ENCODE measurements at places on chromosomes 1 and 21.

GRCh38 chr1:150841626-150842025 lies 33.6 kb upstream of the CTSK start:
- DNase-seq = no peak

DNA sequence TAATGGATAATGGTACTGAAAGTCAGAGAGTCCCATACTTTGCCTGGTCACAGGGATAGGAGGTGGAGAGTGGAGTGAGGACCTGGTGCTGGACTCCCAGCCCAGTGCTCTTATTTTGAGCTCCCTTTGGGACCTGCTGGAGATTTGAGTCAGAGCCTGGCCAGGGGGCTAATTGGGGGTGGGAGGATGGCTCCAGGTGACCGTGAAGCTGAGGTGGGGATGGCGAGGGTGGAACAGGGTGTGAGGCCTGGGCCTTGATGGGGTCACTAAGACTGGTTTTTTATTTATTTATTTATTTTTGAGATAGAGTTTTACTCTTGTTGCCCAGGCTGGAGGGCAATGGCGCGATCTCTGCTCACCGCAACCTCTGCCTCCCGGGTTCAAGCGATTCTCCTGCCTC lies 17.8 kb downstream of the AMPD2 start:
- no peak for DNase-seq

- no peak for DNase-seq
Observed at GRCh38 chr1:151370211-151370911, 2.1 kb downstream of the SELENBP1 start.

DNA sequence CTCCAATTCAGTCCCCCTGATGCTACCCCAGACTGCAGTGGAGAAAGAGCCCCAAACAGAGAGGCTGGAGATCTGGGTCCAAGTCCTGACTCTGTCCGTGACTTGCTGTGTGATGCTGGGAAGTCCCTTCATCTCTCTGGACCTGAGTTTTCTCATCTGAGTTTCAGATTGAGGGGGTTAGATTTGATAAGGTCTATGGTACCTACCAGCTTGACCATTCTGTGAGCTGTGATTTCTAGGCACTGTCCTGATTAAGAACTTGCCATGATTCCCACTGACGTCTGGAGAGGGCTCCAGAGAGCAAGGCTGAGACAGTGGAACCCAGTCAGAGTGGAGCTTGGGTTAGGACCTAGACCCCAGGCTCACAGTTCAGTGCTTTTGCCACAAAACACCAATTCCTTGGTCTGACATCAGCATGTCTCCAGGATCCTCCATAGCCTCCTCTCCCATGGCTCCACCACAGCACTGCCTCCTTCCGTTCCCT lies 43.8 kb upstream of the DMBX1 start:
- no peak for DNase-seq

GRCh38 chr1:76238094-76238628 lies 163.6 kb downstream of the ST6GALNAC3 start:
- DNase-seq = peak; percentile 12

GRCh38 chr1:147541672-147542568 lies 619 bp downstream of the BCL9 start:
- DNase-seq = peak; percentile 3

DNA sequence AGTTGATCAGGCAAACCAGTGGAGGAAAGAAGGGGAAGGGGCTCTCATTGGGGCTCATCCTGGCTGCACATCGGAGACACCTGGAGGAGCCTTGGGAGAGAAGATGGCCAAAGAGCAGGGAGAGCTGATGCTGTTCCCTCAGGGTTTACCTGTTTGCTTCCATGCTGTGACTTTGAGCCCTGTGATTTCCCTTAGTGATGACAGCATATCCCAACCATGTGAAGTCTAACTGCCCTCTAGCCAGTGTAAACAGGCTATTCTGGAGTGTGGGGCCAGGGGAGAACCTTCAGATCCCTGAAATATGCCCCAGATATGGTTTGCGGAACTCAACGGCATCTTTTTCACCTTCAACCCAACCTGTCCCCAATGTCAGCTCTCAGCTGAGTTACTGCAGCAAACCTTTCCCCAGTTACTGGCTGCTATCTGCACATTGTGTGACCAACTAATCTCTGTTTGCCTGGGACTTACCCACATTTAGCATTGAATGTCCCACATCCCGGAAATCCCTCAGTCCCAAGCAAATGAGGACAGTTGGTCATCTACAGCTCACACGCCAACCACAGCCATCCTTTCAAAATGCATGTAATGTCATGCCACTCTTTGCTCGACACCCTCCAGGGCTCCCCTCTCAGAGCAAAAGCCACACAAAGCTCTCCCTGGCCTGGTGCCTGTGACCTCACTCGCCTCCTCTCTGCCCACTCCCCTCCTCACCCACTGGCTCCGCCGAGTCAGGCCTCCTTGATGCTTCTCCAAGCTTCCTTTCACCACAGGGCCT lies 242.3 kb downstream of the KCNJ6 start:
- no peak for DNase-seq

DNA sequence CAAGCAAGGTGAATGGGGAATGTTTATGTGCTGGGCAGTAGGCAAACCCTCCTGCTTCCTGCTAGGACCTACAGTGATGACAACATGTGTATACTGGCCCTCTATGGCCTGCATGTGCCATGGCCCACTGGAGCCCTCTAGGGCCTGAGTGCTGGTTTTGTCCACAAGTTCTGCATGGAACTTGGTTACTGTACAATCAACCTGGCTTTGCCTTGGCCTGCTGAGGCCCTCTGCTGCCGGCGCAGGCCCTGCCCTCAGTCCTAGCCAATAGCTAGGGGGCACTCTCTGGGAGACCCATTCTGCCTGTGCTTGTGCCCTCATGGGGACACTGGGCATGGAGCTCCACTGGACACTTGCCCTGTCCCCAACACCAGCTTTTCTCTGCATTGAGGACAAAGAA lies 138.6 kb upstream of the NGF start:
- no peak for DNase-seq

GRCh38 chr21:25925936-25926335 lies 191.2 kb downstream of the GABPA start:
- no peak for DNase-seq

DNA sequence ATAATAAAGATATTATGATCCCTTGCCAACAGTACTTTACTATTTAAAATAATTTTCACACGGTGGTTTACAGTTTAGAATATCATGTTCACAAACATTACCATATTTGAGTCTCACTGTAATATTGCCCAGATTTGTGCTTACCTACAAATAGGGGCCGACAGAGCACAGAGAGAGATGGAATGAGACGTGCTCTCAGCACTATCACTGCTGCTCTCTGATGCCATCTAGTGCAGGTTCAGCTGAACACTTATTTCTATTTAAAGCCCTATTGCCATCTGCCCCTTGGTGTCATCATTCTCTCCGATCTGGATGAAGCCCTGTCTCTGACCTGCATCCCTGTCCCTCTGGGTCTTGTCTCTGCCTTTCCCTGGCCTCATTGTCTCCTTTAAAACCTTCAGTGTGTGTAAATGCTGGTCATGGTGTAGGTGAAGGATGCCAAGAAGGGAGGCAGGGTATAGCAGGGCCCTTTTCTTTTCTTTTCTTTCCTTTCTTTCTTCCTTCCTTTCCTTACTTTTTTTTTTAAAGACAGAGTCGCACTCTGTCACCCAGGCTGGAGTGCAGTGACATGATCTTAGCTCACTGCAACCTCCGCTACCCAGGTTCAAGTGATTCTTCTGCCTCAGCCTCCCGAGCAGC lies 6.9 kb upstream of the GPATCH4 start:
- peak; percentile 54 for DNase-seq

DNA sequence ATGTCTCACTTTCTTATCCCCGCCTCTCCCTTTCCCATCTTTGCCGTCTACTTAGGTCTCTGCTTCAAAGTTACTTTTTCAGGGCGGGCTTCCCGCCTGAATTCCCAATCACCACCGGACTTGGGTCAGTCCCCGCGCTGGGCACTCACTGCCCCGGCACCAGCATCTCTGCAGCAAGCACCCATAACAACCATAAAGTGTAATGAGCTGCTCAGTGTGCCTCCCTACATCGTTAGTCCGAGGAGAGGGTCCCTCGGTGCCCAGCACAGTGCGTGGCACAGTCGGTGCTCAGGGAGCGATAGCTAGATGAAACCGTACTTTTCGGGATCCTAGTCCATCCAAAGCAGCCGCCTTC lies 633 bp upstream of the CTPS1 start:
- DNase-seq = no peak

- no peak for DNase-seq
Observed at GRCh38 chr1:212235857-212236256, 49.4 kb upstream of the PPP2R5A start.

DNA sequence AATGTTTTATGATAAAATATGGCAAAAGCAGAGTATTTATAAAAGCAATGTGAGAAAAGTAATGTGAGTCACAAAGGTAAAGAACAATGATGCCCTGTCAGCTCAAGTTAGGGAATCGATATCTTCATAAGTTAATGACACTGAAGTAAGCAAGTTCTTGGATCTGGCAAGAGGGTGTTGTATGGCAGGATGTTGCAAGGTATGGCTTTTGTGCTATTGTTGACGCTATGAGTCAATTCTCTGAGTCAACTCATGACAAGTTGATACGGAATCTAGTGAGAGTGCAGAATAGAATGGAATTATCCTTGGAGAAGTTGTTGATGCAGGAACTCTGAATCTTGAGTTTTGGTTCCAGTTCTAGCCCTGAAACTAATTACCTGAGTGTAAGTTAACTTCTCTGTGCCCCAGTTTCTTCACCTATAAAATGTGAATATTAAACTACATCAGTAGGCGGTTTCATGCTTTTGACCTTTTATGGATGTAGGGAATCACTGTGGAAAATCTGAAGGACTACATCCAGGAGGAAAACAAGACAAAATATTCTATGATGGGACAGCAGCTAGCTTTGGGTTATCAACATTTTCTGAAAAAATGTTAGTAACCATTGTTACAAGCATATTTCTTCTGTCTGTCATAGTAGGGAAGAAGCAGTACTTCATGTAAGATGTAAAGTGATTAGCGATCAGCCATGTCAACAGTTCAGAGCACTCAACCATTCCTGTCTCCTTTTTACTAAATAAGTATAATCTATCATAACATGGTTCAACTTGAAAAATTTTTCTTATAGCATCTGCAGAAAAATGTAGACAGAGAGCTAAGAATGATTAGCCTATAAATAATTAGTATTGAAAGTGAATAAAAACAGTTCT lies 96.9 kb downstream of the ATP6V1G3 start:
- peak; percentile 53 for DNase-seq

DNA sequence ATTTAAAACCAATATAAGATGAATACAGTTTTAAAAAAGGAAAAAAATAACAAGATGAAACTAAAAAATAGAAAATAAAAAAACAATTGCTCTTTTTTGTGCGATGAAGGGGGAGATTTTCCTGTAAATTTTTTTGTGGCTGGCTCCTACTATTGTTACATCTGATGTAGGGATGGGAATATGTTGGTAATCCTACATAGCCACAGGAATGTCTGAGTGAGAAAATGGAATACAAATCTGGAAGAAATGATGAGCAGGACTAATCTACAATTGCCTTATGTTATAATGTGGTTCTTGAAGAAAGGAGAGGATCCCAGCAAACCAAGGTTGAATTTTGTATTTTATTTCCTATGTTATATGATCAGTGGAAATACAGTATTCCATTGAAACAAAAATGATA lies 40.9 kb downstream of the ATP6V1G3 start:
- DNase-seq = no peak

GRCh38 chr1:220873868-220874655 lies 5.2 kb upstream of the HLX start:
- DNase-seq = peak; percentile 65

DNA sequence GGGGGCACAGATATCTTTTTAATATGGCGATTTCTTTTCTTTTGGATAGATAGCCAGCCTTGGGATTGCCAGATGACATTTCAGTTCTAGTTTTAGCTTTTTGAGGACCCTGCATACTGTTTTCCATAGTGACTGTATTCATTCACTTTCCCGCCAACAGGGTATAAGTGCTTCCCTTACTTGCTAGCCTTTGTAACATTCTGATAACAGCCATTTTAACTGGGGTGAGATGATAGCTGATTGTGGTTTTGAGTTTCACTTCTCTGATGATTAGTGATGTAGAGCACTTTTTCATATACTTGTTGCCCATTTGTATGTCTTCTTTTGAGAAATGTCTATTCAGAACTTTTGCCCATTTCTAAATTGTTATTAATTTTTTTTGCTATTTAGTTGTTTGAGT lies 151.9 kb downstream of the NTPCR start:
- DNase-seq = no peak

- no peak for DNase-seq
Observed at GRCh38 chr1:226424221-226425003, 16.5 kb upstream of the PARP1 start.

GRCh38 chr1:245571815-245572294 lies 417.1 kb downstream of the KIF26B start:
- no peak for DNase-seq

DNA sequence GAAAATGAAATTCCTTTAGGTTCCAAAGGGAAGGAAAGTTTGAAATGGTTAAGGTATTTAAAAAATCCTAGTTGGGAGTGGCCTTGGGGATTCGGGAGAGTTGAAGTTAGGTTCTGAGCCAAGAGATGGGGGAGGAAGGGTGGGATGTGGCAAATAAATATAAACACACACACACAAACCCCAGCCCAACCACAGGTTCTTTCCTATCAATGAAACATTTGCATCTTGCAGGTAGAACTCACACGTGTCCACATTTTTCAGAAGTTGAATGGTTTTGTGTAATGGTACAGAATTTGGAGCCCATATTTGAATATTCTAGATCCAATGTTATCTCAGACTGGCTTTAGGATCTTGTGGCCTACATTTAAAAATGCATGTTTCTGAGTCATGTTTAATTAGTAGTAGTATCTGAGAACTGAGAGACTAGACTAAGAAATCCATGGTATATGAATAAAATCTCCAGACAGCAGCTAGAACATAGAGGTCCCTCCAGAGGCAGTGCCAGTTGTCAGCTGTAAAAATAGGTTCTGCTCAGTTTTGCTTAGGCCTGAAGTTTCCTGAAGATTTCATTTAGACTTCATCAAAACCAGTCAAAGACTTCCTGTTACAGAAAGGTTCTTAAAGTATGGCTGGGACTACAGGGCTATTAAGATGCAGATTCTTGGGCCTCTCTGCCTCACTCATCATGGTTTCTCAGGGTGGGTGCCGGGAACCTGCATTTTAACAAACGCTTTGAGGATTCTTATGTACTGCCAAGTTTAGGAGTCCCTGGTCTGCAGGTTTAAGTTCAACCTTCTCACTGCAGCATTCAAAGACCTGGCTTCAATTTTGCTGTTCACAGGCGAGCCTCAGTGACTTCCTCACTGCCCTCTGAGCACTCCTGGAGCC lies 21.3 kb downstream of the RUNX1 start:
- DNase-seq = no peak

GRCh38 chr1:240956020-240956419 lies 344.1 kb upstream of the GREM2 start:
- DNase-seq = no peak

- DNase-seq = no peak
Observed at GRCh38 chr1:3028531-3029282, 7.4 kb downstream of the ACTRT2 start.

All from HTR-8/SVneo (cell line).